ENCODE measurements at places on chromosomes 5 and 9.

DNA sequence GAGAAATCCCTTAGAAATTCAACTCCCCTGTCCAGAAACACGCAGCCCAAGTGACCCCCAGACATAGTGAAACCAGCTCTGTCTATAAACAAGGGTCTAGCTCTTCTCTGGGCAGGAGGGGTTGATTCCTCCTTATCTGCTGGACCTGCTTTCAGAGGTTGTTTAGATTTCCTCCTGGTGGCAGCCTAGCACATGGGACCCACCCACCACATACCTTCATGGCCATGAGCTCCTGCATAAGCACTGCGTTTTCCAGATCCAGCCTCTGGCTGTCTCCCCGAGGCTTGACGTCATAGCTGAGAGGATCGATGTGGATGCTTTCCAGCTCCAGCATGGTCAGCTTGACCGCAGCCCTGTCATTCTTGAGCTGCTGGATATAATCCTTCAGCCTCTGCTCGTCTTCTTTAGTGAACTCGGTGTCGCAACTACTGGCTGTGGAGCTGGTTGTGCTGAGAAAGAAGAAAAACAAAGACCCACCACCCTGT is 77.0 kb downstream of the DCP2 start:
- DNase-seq: no peak

DNA sequence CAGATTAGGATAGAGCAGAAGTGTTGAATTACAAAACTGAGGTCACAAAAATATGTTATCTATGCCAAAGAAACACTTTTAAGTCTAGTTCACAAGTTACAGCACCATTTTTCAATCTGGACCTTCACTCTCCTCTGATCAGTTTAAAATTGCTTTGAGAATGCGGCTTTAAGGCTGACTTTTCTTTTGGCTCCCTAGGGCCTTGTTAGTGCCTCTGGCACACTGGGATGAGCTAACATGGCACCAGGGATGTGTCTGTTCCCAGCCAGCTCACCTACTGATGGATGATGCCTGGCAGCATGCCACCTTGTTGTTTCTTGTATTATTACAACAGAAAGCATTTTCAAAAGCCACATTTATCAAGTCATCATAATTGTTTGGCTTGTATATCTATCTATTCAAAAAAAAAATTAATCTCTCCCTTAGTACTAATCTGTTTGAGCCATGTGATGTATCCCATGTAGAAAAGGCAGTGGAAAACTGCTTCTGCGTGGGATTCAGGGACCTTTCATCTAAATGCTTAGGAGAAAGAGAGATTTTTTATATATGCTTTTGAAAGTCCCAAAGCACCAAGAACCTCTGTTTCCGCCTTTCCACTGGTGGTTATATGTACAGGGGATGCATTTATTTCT is 46.6 kb downstream of the ADAMTSL1 start:
- DNase-seq: no peak

DNA sequence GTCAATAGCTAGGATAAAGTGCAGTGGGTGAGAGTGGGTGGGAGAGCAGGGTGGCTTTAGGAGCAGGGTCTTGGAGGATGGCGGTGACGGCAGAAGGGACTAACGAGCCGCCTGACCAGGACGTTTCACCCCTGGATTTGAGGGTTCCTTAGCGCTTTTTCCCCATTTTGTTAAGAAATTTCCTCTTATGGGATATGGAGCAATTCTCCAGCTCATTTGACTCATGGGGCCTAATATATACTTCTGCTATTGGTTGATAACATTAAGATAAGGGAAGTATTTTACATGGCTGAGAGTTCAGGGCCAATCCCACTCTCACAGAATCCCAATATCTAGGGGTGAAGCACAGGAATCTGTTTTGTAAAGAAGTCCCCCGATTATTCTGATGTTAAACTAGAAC is 17.6 kb downstream of the CD180 start:
- DNase-seq: no peak

DNA sequence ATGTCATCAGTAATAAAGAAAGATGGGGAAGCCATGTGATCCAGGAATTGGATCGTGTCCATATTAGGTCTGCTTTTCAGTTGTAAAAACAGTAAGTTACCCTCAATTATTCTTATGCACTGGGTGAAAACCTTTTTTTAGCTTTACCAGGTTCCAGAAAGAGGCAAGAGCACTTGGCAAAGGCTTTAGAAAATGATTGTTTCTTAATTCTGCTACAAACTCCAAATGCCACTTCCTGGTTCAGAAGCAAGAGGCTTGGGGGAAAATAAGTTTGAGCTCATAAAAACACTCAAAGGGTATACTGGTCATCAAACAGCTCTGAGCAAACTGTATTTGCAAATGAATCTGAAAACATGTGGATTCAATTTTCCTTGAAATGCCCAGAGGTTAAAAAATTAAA is 615.6 kb downstream of the EBF1 start:
- no peak for DNase-seq

GRCh38 chr5:86427158-86427557 is 190.6 kb upstream of the COX7C start:
- DNase-seq: no peak

- DNase-seq: no peak
Measured at GRCh38 chr5:145484158-145484557, 351.0 kb downstream of the PRELID2 start.

DNA sequence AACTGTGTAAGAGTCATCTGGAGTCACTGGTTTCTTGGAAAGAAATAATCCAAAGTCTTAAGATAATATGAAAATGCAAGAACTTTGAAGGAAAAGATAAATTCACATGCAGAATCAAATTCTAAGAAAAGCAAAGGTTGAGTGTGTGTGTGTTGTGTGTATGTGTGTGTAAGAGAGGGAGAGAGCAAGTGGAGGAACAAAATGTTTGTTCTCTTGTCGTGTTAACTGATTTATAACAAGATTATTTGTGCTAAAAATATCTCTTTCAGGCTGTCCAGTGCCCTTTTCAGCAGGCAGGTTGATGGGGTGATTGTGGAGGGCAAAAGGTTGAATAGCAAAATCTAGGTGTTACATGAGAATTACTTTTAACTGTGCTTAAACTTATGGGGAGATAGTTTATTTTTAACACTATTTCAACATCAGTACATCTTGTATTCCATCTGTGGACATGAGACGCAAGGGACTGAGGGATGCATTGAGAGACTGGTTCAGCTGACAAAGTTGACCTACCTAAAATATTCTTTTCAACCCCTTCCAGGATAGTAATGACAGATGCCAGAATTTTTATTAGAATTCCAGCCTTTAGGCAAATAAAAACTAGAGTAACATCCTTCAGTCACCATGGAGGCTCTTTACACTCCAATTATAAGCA is 342.4 kb upstream of the CD180 start:
- DNase-seq: no peak

DNA sequence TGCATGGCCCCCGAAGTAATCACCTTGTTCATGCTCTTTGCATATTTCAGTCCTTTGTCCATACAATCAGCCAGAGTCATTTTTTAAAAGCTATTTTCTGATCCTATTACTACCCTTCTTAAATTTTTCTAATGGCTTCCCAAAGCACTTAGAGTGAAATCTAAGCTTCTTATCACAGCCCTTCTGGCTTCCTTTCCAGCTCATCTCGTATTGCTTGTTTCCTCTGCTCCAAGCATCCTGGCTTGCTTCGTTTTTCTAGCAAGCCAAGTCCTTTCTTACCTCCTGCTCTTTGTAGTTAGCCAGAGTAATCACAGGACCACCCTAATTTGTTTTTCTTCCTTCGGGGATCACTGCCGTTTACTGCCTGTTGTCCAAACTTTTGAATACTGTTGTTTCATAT is 453.3 kb downstream of the KIF4B start:
- DNase-seq: no peak

DNA sequence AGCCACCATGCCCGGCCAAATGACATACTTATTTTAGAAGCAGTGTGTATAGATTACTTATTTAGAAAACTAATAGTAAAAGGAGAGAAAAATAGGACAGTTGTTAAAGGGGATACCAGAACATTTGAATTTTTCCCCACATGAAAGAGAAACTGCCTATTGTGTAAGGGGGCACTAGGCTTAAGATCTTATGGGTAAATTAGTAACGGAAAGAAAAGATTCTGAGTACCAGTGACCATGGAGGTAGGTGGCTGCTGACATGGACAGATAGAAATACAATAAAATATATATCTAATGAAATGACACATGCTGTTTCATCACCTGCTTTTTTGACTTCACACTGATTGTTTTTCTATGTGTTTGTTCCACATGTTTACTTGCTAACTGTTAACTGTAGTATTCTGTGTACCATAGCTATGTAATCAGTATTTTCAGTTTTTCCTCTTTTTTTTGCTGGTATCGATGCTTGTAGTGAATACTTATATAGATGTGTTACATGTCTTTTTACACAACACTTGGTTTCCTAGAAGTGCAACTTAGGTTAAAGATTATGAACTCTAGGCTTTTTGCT is 3.0 kb upstream of the DNAJC21 start:
- no peak for DNase-seq

- DNase-seq: no peak
Measured at GRCh38 chr9:94922098-94922607, 195.7 kb downstream of the AOPEP start.

DNA sequence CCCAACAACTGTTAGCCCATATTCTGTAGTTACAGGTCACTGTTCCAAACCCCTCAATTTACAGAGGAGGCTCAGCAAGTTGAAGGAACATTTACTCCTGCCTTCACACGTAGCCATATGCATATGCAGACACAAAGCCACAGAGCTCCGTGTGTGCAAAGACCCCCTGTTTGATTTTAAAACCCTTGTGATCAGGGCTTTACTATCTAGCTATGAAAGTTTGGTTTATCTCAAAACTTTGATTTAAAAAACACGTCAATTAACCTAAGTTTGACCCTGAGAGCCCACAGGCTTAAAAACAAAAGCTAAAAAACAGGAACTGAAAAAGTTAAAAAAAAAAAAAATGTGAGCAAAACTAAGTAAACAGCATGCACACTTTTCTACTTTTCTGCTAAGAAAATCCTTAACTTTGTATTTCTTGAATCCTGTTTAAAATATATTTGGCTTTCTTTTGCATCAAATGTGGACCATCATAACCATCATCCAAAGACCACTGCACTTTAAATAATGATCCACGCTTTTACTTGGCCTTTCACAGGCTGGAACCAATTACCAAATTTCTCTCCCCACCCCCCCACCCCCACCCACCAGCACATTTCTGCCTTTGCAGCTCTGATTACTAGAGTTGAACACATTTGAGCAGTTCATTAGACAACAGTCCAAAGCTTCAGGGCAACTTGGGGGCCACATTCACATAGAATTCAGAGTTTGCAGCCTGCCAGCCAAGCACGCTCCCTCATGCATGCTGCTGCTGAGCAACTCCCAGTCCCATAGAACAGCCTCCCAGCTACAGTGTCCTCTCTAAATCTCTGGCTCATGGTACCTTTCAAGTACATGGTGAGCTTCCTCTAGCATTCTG is 128.8 kb upstream of the MAP3K1 start:
- DNase-seq: no peak

- DNase-seq: no peak
Measured at GRCh38 chr5:115775999-115776398, 40.5 kb downstream of the CDO1 start.

DNA sequence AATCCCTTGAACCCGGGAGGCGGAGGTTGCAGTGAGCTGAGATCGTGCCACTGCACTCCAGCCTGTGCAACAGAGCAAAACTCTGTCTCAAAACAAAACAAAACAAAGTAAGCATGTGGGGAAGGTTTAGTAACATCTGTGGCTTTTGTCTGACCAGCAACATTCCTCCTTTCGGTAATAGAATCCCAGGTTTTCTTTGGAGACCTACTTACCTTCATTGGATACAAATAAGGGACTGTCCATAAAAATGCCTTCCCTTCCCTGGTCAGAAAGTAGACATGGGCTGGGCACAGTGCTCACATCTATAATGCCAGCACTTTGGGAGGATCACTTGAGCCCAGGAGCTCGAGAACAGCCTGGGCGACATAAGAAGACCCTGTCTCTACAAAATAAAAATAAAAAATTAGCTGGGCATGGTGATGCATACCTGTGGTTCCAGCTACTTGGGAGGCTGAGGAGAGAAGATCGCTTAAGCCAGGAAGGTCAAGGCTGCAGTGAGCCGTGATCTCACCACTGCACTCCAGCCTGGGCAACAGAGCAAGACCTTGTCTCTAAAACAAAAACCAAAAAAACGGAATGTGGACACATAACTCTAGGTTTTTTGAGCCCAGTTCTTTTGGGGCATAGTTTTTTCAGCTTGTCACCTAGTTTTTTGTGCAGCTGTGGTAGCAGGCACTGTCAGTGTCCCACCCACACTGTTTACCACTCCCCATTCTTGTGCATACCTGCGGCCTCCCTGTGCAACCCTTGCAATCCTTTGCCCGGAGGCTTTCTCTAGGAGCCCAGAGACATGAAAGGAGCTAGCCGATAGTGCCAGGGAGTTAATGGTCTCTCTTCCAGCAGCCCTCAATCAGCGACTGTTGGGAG is 9.0 kb upstream of the SPINK4 start:
- no peak for DNase-seq

DNA sequence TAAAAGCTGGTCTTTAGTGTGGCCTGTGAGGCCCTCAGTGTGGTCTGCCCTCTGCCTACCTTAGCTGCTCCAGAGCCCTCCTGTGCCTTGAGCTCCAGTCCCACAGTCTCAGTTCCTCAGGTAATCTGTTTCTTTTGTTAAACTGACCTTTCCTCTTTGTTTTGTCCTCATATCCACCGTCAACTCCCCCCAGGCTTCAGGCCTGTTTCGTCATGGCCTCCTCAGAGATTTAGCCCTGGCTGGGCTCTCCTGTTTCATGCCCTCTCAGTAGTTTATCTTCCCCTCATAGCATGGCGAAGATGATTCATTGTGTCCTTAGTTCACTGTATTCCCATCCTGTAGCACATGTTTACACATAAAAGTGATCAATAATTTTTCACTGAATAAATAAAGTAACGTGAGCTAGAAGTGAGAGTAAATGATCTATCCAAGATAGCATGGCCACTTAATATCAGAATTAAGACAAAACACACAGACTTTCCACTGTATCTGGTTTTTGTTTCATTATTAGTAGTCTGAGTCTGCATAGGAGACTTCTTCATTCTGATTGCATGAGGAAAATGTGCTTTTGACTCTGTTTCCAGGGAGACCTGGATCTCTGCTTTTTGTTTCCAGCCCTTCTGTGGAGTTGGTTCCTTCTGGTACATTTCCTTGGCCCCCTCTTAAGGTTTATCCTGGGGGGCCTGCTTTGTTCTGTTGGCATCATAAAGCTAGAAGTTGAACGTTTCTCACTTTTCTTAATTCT is 70.5 kb downstream of the SNX24 start:
- DNase-seq: no peak

GRCh38 chr5:158819840-158820620 is 279.7 kb downstream of the EBF1 start:
- no peak for DNase-seq

- no peak for DNase-seq
Measured at GRCh38 chr9:106417685-106418084, 445.3 kb upstream of the ZNF462 start.
